ENCODE measurements at places on chromosomes 3 and 15.

- DNase-seq: no peak
Observed at GRCh38 chr15:31367730-31368344, 41.2 kb downstream of the KLF13 start.

- DNase-seq: no peak
Observed at GRCh38 chr3:127036209-127037020, 53.5 kb downstream of the PLXNA1 start.

DNA sequence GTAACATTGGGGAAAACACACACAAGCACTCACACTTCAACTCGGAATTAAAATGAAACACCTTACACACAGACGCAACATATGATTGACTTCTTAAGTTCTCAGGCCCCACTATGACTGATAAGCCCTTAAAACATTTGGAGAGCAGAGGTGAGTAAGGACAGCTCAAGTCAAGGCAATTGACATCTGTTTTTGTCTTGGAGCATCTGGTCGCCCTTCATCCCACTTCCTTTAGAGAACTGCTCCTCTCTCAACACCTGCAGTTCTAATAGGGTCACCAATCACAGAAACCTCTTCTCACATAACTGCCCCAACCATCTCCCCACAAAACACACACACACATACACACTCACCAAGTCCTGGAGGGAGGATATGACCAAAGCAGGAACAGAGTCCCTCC is 43.4 kb downstream of the ERC2 start:
- DNase-seq: no peak

- no peak for DNase-seq
Observed at GRCh38 chr3:120875507-120875906, 32.5 kb upstream of the STXBP5L start.

GRCh38 chr3:40086890-40087883 is 222.3 kb upstream of the EIF1B start:
- no peak for DNase-seq

DNA sequence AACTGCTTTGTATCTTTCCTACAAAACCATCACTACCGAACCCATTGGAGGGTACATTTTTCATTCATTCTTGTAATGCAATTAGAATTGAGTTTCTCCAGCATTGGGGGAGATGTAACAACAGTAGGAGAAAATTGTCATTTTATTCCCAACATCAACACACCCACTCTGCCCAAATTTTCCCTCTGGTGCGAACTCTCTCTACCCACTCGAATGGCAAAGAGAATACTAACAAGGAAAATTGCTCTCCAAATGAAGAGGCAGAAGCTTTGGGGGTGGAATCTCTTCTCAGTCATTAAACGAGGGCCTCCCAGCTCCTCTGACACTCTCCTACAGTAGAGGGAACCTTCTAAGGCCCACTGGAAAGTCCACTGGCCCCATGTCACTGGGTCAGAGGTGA is 135.7 kb downstream of the MEGF11 start:
- DNase-seq: no peak

GRCh38 chr3:161310649-161311423 is 60.5 kb downstream of the SPTSSB start:
- DNase-seq: peak; percentile 23

DNA sequence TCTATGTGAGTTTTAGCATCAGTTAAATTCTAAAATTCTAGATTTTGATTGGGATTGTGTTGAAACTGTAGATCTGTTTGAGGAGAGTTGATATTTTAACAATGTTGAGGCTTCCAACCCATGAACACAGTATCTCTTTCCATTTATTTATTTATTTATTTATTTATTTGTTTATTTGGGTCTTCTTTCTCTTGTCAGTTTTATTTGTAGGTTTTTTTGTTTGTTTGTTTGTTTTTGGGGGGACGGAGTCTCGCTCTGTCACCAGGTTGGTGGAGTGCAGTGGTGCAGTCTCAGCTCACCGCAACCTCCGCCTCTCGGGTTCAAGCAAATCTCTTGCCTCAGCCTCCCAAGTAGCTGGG is 25.3 kb downstream of the MRAS start:
- no peak for DNase-seq
